T-helper 17 cell (primary cell): ENCODE measurements at places on chromosomes 16 and 17.

GRCh38 chr17:65963179-65963578 lies 228.8 kb downstream of the CEP112 start:
- no peak for DNase-seq

- no peak for DNase-seq
Measured at GRCh38 chr17:8438441-8438840, 2.8 kb downstream of the NDEL1 start.

GRCh38 chr17:66987059-66987616 lies 22.6 kb downstream of the CACNG4 start:
- no peak for DNase-seq

- DNase-seq = no peak
Measured at GRCh38 chr16:89442588-89442987, 47.8 kb downstream of the ANKRD11 start.

GRCh38 chr16:5621826-5622225 lies 524.2 kb upstream of the EEF2KMT start:
- DNase-seq = no peak

- DNase-seq = peak; percentile 22
Measured at GRCh38 chr17:7440113-7440833, 961 bp downstream of the FGF11 start.

GRCh38 chr17:10096596-10096995 lies 101.8 kb downstream of the GAS7 start:
- DNase-seq = no peak
